ENCODE measurements at places on chromosomes 5 and 9.

DNA sequence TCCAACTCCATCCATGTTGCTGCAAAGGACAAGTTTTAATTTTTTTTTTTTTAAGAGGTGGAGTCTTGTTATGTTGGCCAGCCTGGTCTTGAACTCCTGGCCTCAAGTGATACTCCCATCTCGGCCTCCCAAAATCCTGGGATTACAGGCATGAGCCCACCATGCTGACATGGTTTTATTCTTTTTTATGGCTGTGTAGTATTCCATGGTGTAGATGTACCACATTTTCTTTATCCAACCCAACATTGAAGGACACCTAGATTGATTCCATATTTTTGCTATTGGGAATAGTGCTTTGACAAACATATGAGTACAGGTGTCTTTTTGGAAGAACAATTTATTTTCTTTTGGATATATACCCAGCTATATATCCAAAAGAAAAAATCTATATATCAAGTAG lies 6.1 kb upstream of the POC5 start:
- no peak for DNase-seq

GRCh38 chr5:125337294-125337693 lies 590.9 kb upstream of the ZNF608 start:
- no peak for DNase-seq

GRCh38 chr9:115391168-115391825 lies 273.3 kb upstream of the TNC start:
- DNase-seq: no peak

GRCh38 chr9:89786655-89787054 lies 181.8 kb downstream of the GADD45G start:
- no peak for DNase-seq

DNA sequence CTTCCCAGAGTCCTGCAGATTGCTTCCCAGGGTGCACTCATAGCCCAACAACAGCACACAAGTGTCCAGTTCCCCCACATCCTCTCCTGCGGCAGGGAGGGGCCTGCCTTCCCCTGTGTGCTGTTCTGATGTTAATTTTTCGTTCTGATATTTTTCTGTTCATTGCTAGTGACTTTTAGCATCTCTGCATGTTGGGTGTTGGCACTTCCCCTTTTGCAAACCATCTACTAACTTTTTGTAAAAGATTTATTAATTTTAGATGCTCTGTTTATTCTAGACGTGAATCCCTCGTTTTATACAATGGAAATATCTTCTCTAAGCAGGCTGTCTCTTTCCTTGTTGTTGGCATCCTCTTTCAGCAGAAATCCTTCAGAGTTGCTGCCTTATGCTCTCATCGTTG lies 97.3 kb upstream of the DAP start:
- DNase-seq: no peak

GRCh38 chr5:157045601-157046000 lies 13.3 kb downstream of the HAVCR1 start:
- DNase-seq: no peak

DNA sequence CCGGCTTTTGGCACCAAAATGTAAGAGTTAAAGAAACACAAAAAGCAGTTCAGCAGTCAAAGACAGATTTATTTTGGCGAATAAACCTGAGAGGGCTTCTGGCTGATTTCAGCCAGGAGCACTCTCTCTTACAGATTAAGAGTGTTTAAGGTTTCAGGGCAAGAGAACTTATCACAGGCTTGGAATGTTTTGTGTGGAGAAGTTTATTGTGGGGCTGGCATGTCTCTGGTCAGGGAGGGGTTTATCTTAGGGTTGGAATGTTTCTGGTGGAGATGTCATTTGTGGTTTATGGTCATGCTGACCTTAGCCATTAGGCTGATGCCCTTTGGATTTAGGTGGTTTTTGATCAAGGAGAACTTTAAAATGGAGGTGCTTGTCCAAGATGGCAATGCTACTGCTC lies 622.3 kb upstream of the PTPRD start:
- no peak for DNase-seq

GRCh38 chr5:89351975-89352374 lies 469.0 kb upstream of the MEF2C start:
- DNase-seq: no peak

DNA sequence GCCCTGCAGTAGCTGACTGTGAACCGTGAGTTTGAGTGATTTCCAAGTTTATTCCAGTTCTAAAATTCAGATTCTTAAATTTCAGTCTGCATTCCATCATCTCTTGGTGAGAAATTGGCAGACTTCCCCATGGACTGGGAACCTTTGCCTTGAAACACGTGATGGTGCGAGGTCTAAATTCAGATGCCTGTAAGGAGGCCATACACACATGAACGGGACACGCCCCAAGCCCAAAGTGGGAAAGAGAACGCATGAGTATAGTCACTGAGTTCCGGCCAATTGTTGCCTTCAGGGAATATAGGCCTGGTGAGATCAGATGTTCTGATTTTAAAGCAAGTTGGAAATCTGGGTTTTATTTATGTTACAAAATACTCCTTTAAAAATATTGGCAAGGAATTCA lies 1084.4 kb upstream of the WWC1 start:
- DNase-seq: no peak

DNA sequence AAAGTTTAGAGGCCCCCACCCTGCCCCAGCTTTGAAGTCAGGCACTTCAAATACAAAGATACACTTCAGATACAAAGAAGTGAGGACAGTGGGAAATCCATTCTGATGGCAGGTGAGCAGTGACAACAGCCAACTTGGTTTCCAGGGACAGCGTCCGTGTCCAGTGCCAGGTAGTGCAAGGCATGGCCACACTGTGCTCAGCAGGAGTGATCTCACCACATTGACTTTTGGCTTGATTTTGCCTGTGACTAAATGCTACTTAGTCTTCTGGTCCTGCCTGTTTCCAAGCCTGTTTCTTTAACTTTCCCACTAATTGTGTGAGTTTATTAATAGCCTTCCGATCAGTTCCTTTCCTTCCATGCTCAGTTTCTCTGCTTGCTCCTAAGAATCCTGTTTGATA lies 72.6 kb upstream of the PALM2AKAP2 start:
- no peak for DNase-seq

DNA sequence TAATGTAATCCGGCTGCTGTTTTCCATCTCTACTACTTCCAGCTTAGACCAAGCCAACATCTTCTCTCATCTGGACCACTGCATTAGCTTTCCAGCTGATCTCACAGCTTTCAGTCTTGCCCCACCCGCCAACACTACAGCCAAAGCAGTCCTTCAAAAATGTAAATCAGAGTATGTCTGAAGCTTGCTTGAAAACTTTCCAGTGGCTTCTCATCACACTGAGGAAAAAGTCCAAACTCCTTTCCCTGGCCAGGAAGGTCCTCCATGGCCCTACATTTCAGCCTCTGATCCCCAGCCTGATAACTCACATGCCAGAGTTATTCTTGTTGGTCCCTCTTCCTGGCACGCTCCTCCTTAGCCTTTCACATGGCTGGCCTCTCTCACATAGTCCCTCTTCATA lies 38.5 kb downstream of the TTC1 start:
- no peak for DNase-seq

- DNase-seq: no peak
These were observed 97.0 kb downstream of the FOCAD start for GRCh38 chr9:20781092-20781491.

- DNase-seq: no peak
These were observed 395.2 kb upstream of the KIF2A start for GRCh38 chr5:61910771-61911170.

GRCh38 chr5:58849921-58850667 lies 267.2 kb downstream of the RAB3C start:
- no peak for DNase-seq

DNA sequence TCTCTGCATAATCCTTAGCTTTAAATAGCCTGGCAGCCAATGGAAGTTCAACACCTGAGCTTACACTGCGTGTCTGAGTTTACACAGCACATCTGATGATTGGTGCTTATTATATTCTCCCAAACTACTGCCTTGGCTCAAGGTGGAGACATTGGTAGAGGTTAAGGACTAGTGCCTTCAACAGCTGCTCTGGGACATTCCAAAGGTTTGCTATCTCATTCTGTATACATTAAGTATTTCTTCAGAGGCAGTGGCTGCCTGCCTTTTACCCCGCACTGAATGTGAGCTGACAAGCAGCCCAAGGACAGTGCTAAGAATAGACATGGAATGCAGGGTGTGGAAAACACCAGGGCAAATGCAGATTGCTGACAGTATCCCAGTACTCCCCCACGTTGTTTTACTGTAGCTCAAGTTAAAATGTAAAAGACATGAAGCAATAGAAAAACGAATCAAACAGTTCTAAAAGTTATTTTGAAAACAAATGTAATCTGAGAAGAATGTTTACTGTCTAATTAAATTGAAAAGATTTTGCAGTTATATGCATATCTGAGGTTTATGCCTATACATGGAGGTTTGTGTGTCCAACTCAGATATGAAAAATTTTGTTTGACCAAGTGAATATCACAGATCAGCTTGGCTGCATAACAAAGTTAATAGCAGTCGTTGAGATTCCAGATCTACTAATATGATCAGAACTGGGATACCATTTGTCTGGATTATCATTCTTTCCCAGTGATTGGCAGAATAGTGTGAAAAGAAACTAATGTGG lies 1.8 kb downstream of the HSPB3 start:
- DNase-seq: no peak

GRCh38 chr5:115458003-115458409 lies 86.6 kb downstream of the FEM1C start:
- DNase-seq: no peak

DNA sequence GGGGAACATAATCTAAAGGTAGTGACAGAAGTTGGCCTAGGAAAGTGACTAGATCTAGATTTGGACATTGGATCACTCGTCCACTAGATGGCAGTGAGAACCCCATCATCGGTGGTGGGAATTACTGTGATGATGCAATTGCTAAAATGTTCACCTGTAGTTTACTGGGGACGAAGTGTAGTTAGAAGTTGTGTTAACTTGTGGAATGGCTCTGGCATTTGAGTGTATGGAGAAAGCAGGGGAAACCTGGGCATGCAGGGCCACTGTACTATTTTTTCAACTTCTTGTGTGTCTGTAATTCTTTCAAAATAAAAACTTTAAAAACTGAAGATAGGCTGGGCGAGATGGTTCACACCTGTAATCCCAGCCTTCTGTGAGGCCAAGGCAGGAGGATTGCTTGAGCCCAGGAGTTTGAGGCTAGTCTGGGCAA lies 75.5 kb downstream of the PHAX start:
- peak; percentile 73 for DNase-seq

DNA sequence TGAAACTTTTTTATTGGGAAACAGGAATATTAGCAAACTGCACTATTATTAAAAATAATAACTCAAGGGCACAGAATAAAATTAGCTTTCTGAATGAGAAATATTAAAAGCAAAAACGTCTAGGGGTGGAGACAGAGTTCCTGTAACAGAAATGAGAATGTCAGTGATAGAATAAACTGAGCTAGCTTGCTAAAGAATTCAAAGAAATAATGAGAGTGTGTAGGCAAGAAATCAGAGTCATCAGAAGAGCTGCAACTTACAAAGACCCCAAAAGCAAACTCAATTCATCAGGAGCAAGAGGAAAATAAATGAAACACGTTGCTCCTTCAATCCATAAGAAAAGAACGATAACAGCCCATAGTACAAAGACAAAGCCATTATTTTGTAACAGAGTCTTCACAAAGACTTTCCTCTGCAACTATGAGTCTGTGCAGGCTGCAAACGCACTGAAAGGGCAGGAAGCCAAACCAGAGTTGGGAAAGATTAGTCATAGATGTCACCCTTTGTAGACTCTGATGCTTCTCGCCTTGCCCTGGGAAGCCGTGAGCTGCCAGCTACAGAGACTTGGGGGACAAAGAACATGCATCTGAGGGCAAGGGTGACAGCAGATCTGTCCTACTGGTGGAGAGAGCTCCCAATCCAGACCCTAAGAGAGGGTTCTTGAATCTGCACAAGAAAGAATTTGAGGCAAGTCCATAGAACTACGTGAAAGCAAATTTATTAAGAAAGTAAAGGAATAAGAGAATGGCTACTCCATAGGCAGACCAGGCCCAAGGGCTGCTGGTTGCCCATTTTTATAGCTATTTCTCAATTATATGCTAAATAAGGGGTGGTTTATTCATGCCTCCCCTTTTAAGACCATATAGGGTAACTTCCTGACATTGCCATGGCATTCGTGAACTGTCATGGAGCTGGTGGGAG lies 40.8 kb downstream of the SHC3 start:
- no peak for DNase-seq

GRCh38 chr9:112621018-112621655 lies 96.8 kb downstream of the INIP start:
- no peak for DNase-seq

DNA sequence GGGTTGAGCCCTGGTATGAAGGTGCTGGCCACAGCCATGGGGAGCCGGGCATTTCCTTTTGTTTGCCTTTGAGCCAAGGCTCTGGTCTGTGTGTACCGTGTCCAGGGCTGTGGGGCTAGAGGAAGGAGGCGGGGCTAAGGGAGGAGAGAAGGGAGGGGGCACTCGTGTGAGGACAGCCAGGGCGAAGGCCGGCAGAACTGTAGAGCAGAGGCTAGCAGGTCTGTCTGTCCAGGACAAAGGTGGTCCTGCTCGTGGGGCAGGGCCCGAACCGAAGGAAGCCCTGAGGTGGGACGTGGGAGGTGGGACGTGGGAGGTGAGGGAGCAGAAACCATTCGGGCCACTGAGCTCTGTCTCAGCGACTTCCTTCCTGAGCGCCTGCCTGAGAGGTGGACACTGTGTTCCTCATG lies 41.3 kb upstream of the TESK1 start:
- DNase-seq: no peak

GRCh38 chr5:172150514-172151425 lies 37.3 kb downstream of the STK10 start:
- DNase-seq: peak; percentile 53

Measured in activated T-cell treated with anti-CD3 and anti-CD28 coated beads, Interleukin-2, amount 50 U/mL, for 48 hours (primary cell).